IMR-90 (cell line): ENCODE measurements at places on chromosomes 13 and 19. TPM values are rescaled to one million over a fixed set of nuclear protein-coding genes. Genes with fewer than 3 reads are reported as not detected.

Gene PEX11G
- total RNA-seq, result 0.72 and 1.1 TPM in 2 replicates

Gene RETN
- not detected in 2 replicates for total RNA-seq

Gene GPC6
- total RNA-seq, result 31.4 and 39.4 TPM in 2 replicates

Gene VSTM1
- not detected in 2 replicates for total RNA-seq

Gene FLT1
- total RNA-seq, result 10.0 and 10.4 TPM in 2 replicates

Gene LPAR2
- total RNA-seq, result under 0.01 and 0.28 TPM in 2 replicates

Gene FOXA3
- not detected in 2 replicates for total RNA-seq

Gene ZNF69
- 10.8 and 12.0 TPM in 2 replicates for total RNA-seq

Gene GMIP
- 4.1 and 4.4 TPM in 2 replicates for total RNA-seq

Gene PLVAP
- not detected in 2 replicates for total RNA-seq

Gene FGF14
- under 0.01 TPM in 2 replicates for total RNA-seq

Gene AMH
- total RNA-seq, result under 0.01 TPM in 1 of 2 replicates, not detected in the other

Gene FCAR
- total RNA-seq, result not detected in 2 replicates

Gene OR7C1
- not detected in 2 replicates for total RNA-seq

Gene ERICH6B
- total RNA-seq, result not detected in 2 replicates
